ENCODE measurements at places on chromosomes 3 and 15. TPM values are rescaled to one million over a fixed set of nuclear protein-coding genes. Genes with fewer than 3 reads are reported as not detected.

DNA sequence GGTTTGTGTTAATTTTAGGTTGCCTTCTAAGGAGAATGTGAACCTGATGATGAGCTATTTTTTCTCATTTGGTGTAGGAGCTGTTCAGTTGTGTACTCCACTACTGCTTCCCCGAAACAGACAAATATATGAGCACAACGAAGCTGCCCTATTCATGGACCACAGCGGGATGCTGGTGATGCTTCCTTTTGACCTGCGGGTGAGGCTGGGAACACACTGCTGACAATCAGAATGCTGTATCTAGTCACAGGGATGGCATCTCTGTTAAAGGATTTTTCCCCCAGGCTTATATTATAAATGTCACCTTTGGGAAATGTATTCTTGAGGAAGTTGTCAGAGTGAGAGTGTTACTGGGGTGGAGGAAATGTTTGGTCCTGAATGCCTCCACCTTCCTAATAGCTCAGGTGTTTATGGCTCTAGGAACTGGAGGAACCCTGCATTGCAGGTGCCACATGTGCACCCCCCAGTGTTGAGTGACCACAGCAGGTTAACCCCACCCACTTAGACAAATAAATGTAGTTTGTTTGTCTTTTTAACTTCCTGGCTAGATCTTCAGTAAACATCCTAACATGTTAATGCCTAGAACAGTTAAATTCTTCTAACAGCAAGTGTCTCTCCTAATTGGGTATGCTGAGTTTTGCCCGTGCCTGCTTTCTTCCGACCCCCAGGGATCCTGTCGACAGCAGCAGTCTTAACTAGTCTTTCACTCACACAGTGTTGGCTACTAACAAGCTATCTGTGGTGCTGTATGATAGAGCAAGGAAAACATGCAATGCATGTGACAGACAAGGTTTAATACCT, 35.7 kb downstream of the SRP14 start:
- H3K4me1 ChIP-seq, result no peaks in the 10 kb centered on the region
- peaks cover 9% of the 10 kb centered on the region for H3K36me3 ChIP-seq
- H3K27ac ChIP-seq, result no peak overlapping the region
- no peak for DNase-seq
- H3K4me3 ChIP-seq, result no peak overlapping the region

- no peaks in the 10 kb centered on the region for H3K4me1 ChIP-seq
- H3K27me3 ChIP-seq, result no peaks in the 10 kb centered on the region
- no peak overlapping the region for H3K4me3 ChIP-seq
- DNase-seq, result no peak
- no peaks in the 10 kb centered on the region for H3K36me3 ChIP-seq
- H3K27ac ChIP-seq, result no peak overlapping the region
Measured at GRCh38 chr3:16239086-16239770, 25.5 kb downstream of the DPH3 start.

DNA sequence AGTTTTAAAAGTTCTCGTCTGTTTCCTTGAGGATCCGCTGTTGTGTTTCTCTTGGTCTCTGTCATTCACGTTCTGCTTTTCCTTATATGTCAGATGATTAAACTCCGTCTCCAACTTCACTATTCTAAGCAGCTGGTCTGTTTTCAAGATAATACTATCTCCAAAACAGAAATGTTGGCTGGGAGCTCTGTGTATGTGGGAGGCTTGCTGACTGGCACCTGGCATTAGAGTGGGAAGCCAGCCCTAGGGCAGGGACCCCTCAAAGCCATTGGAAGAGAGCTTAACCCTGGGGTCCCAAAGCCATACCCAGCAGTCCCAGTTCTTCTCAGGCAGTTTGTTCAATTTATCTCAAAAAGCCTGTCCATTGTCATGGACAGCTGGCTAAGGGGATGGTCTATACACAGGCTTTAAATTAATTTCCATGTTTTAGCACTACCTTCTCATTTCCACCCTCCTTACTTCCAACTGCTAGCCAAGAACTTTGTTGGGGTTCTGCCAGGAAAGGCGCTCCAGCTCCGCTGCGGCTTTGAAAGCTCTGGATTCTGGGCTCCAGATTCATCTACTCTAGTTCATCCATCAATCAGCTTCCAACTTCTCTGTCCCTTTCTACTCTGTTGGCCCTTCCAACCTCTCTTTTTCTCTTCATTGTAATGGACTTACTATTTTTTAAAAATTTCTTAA, 9.2 kb downstream of the BTBD1 start:
- no peaks in the 10 kb centered on the region for H3K36me3 ChIP-seq
- H3K4me3 ChIP-seq, result no peak overlapping the region
- H3K27me3 ChIP-seq, result no peaks in the 10 kb centered on the region
- no peak overlapping the region for H3K27ac ChIP-seq
- H3K4me1 ChIP-seq, result peaks cover 7% of the 10 kb centered on the region

DNA sequence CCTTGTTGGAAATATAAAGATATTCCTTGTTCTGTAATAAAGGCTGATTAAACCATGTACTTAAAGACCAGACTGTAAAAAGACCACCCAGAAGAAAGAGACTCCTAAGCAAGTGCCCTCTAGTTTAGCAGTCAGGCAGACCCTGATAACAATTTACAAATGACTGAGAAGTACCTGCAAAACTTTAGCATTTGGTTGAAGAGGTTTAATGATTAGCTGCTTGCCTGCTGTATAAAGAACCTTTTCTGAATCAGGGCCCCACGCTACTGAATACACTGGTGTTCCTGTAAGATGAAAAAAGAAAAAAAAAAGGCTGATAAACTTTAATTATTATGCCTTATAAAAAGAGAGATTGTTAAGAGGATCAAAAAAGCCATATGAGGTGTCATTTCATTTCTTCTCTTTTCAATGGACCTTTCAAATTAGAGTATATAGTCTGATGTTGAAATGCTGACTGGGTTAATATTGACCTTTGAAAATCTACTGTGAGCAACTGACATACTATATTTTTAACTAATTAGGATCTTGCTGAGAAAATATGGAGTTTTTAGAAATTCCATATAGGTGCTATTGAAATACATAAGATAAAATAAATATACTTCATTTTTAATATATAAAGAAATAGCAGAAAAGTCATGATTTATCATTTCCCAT, 33.0 kb downstream of the IFT80 start:
- H3K27ac ChIP-seq, result no peak overlapping the region
- no peaks in the 10 kb centered on the region for H3K4me1 ChIP-seq
- H3K4me3 ChIP-seq, result no peak overlapping the region
- H3K36me3 ChIP-seq, result no peaks in the 10 kb centered on the region
- DNase-seq, result no peak

GRCh38 chr3:124652009-124652408, 78.2 kb upstream of the UMPS start:
- H3K27ac ChIP-seq, result peak overlapping the region; percentile 49
- no peak for DNase-seq
- no peaks in the 10 kb centered on the region for H3K36me3 ChIP-seq
- no peaks in the 10 kb centered on the region for H3K27me3 ChIP-seq

GRCh38 chr15:86183596-86184491, 104.2 kb downstream of the AGBL1 start:
- H3K4me3 ChIP-seq, result no peak overlapping the region
- H3K4me1 ChIP-seq, result no peaks in the 10 kb centered on the region
- no peak overlapping the region for H3K27ac ChIP-seq

GRCh38 chr3:107411056-107411455, 33.8 kb downstream of the CCDC54 start:
- H3K4me3 ChIP-seq, result no peak overlapping the region
- no peak overlapping the region for H3K27ac ChIP-seq
- H3K27me3 ChIP-seq, result no peaks in the 10 kb centered on the region
- no peaks in the 10 kb centered on the region for H3K4me1 ChIP-seq

GRCh38 chr15:78838489-78838888, 27.2 kb upstream of the ADAMTS7 start:
- no peak overlapping the region for H3K27ac ChIP-seq
- H3K4me1 ChIP-seq, result peaks cover 36% of the 10 kb centered on the region
- H3K36me3 ChIP-seq, result no peaks in the 10 kb centered on the region
- no peaks in the 10 kb centered on the region for H3K27me3 ChIP-seq

DNA sequence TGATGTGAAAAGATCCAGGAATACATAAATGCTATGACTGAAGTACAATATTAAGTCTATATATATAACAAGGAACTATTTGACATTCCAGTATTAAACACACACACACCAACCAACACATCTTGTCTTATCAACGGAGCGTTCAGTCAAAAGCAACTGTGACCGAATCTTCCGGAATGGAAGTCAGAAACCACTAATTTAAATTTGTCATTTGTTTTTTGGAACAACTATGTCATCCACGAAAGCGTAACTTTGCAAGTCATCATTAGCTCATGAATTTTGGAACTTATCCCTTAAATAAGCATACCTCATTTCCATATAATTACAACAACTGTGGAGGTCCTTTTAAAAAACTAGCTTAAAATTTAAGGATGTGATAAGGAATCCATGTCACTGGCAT, 5.0 kb downstream of the ZNF385D start:
- no peak for DNase-seq
- no peak overlapping the region for H3K4me3 ChIP-seq
- H3K4me1 ChIP-seq, result no peaks in the 10 kb centered on the region
- H3K27ac ChIP-seq, result no peak overlapping the region
- H3K36me3 ChIP-seq, result no peaks in the 10 kb centered on the region

The SLC6A1 gene
- not detected for total RNA-seq

DNA sequence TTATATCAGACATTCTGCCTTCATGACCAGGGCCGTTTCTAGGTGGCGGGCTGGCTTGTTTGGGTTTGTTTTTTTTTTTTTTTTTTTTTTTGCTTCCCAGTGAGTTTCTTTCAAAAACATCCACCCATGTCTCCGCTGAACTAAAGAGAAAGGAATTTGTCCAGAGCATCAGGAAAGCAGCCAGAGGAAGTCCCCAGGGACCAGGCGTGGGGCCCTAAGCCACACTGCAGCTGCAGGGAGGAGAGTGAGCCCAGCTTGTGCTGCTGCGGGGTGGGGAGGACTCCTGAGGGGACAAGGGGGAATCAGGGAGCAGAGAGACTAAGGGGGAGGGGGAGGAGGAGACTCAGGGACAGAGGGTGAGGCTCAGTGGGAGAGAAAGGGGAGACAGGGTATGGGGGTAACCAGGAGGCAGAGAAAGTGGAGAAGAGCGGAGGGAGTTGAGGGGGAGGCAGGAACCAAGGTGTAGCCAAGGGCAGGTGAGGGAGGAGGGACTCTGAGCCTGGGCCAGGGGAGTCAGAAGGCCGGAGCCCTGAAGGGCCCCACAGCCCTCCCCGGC, 49.5 kb downstream of the CYP11A1 start:
- H3K4me3 ChIP-seq, result no peak overlapping the region
- peaks cover 53% of the 10 kb centered on the region for H3K4me1 ChIP-seq
- no peaks in the 10 kb centered on the region for H3K36me3 ChIP-seq
- DNase-seq, result no peak
- H3K27ac ChIP-seq, result no peak overlapping the region

DNA sequence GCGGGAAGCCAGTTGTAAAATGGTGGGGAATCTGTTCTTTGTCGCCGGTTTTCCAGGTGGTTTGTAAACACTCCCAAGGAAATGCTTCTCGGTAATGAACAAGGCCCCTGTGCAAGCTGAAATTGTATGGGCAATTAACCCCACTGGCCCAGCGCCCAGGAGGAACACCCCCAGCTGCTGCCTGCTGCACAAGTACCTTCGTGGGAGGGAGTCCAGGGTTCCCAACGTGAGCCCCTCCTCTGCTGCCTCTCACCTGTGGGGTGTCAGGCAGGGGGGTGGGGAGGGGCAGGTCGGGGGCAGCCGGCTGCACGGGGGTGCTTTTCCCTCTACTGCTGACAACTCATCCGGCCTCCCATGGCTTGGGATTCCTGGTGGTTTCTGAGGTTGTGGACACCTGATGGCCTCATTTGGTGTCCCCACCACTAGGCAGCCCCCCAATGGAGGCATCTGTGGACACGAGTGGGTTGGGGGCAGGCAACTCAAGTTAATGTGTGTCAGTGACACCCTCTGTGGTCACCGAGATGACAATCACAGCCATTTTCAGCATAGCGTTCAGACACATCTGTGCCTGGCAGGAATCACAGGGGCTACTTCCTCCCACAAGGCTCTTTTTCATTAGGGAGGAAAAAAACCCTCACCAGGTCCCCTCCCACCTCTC, 35.6 kb upstream of the PRR23E start:
- no peak overlapping the region for H3K4me3 ChIP-seq
- H3K27ac ChIP-seq, result no peak overlapping the region
- no peaks in the 10 kb centered on the region for H3K36me3 ChIP-seq
- H3K4me1 ChIP-seq, result no peaks in the 10 kb centered on the region
- DNase-seq, result no peak

- H3K4me1 ChIP-seq, result no peaks in the 10 kb centered on the region
- peaks cover under 1% of the 10 kb centered on the region for H3K27me3 ChIP-seq
- H3K36me3 ChIP-seq, result no peaks in the 10 kb centered on the region
- DNase-seq, result no peak
- H3K27ac ChIP-seq, result no peak overlapping the region
Measured at GRCh38 chr3:126208182-126208581, 27.8 kb upstream of the ALDH1L1 start.

- H3K36me3 ChIP-seq, result peaks cover 35% of the 10 kb centered on the region
- H3K4me3 ChIP-seq, result no peak overlapping the region
- H3K4me1 ChIP-seq, result no peaks in the 10 kb centered on the region
Measured at GRCh38 chr15:70060993-70061305, 36.8 kb downstream of the TLE3 start.

GRCh38 chr3:31448035-31448881, 84.5 kb upstream of the STT3B start:
- no peak for DNase-seq
- H3K27ac ChIP-seq, result peak overlapping the region; percentile 79
- 0 out of 2 replicates have a peak overlapping the region, but pooled peaks have one; percentile 42 for H3K4me3 ChIP-seq
- H3K27me3 ChIP-seq, result no peaks in the 10 kb centered on the region

GRCh38 chr3:122533931-122534334, 19.2 kb upstream of the KPNA1 start:
- peak; percentile 79 for DNase-seq
- H3K27me3 ChIP-seq, result no peaks in the 10 kb centered on the region
- H3K36me3 ChIP-seq, result peaks cover 18% of the 10 kb centered on the region
- H3K27ac ChIP-seq, result no peak overlapping the region

- H3K4me1 ChIP-seq, result no peaks in the 10 kb centered on the region
- no peaks in the 10 kb centered on the region for H3K36me3 ChIP-seq
- no peak overlapping the region for H3K4me3 ChIP-seq
- peak; percentile 1 for DNase-seq
Measured at GRCh38 chr3:27253831-27254230, 115.4 kb downstream of the NEK10 start.

GRCh38 chr3:149120051-149120972, 9.1 kb upstream of the HPS3 start:
- H3K36me3 ChIP-seq, result no peaks in the 10 kb centered on the region
- peak; percentile 45 for DNase-seq
- no peaks in the 10 kb centered on the region for H3K27me3 ChIP-seq
- H3K4me1 ChIP-seq, result no peaks in the 10 kb centered on the region
- H3K27ac ChIP-seq, result no peak overlapping the region

The SAMD7 gene
- not detected for total RNA-seq

All from GM12878 (cell line).